ENCODE measurements at places on chromosomes 6 and 20. TPM values are rescaled to one million over a fixed set of nuclear protein-coding genes. Genes with fewer than 3 reads are reported as not detected.

Gene LHFPL5
- polyA plus RNA-seq: 3.3 TPM

Gene AGER
- 20.6 TPM for polyA plus RNA-seq

Gene GPSM3
- polyA plus RNA-seq: 5.2 TPM

Gene BPIFB4
- polyA plus RNA-seq: not detected

Gene BPIFB1
- polyA plus RNA-seq: 0.12 TPM
